A172 (cell line): ENCODE measurements at places on chromosomes 4 and X. TPM values are rescaled to one million over a fixed set of nuclear protein-coding genes. Genes with fewer than 3 reads are reported as not detected.

STPG2 gene
- total RNA-seq, result 0.19 TPM in 1 of 2 replicates, not detected in the other

- DNase-seq, result no peak
These were observed 8.0 kb upstream of the ODAPH start for GRCh38 chr4:75547647-75548387.

- DNase-seq, result no peak
These were observed 12.5 kb downstream of the MORC4 start for GRCh38 chrX:106987488-106987887.

SPATA4 gene
- 0.19 TPM in 1 of 2 replicates, not detected in the other for total RNA-seq

DNA sequence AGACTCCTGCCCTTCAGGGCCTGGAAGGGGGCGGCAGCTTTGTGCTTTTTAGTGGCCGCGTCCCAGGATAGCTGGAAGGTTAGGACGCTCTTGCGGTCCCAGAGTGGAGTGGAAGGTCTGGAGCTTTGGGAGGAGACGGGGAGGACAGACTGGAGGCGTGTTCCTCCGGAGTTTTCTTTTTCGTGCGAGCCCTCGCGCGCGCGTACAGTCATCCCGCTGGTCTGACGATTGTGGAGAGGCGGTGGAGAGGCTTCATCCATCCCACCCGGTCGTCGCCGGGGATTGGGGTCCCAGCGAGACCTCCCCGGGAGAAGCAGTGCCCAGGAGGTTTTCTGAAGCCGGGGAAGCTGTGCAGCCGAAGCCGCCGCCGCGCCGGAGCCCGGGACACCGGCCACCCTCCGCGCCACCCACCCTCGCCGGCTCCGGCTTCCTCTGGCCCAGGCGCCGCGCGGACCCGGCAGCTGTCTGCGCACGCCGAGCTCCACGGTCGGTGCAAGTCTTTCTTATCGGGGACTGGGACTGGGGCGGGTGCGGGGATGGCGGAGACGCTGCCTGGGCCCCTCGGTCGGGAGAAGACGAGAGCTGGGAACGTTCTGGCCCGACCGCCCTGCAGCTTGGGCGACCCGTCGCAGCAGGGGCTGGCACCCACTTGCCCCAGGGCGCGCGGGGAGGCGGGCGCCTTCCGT is at the start of gene EDNRA:
EDNRA (plus strand) TSS at position 207 of the 686 bp plus-strand sequence. CDS start 4,585 bp downstream, outside the sequence.
- DNase-seq, result peak; percentile 10

FHDC1 gene
- total RNA-seq, result 0.40 and 0.62 TPM in 2 replicates
